ENCODE measurements at places on chromosomes 6 and 20.

DNA sequence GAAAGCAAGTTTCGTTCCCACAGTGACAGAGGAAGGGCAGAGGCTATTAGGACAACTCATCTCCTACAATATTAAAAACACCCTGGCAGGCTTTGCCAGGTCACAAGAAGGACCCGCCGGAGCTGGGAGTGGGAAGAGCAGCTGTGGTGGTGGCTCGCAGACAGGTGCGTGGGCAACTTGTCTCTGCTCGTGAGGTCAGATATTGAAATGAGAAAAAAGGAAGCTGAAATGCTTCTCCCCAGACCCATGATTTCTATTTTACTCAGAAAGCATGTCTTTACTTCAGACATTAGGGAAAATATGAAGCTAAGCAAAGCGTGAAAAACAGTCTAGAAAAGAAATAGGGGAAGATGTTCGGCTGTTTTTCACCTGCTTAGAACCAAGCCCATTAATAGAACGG lies 166.3 kb upstream of the EEF1E1 start:
- no peak for DNase-seq

DNA sequence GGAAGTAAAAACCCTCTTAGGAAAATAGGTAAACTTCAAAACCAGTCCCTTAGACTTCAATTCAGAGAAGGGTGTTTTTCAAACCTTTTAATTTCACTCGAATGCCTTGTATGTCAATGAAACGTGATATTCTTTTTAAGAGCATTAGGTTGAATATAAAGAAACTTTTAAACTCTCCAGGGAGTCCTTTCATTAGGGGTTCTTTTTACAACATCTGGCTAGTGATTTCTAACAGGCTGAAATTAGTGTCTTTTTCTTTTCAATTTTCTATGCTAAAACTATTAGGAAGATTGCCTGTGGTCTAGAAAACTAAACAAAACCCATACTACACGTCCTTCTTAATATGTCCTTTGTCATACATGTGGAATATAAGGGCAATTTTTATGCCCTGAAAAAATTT lies 569.7 kb upstream of the CITED2 start:
- DNase-seq, result peak; percentile 14

DNA sequence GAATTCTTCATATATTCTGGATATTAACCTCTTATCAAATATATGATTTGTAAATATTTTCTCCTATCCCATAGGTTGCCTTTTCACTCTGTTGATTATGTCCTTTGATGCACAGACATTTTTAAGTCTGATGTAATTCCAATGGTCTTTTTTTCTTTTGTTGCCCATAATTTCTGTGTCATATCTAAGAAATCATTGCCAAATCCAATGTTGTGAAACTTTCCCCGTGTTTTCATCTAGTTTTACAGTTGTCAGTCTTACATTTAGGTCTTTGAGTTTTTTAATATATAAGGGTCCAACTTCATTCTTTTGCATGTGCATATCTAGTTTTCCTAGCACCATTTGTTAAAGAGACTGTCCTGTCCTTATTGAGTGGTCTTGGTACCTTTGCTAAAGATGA lies 111.5 kb downstream of the SESN1 start:
- no peak for DNase-seq

- DNase-seq, result no peak
Measured at GRCh38 chr6:90251295-90251992, 45.2 kb downstream of the BACH2 start.

GRCh38 chr6:112951829-112952228 lies 604.7 kb downstream of the RFPL4B start:
- DNase-seq, result peak; percentile 58

GRCh38 chr20:7924692-7925091 lies 15.6 kb downstream of the HAO1 start:
- DNase-seq, result no peak

DNA sequence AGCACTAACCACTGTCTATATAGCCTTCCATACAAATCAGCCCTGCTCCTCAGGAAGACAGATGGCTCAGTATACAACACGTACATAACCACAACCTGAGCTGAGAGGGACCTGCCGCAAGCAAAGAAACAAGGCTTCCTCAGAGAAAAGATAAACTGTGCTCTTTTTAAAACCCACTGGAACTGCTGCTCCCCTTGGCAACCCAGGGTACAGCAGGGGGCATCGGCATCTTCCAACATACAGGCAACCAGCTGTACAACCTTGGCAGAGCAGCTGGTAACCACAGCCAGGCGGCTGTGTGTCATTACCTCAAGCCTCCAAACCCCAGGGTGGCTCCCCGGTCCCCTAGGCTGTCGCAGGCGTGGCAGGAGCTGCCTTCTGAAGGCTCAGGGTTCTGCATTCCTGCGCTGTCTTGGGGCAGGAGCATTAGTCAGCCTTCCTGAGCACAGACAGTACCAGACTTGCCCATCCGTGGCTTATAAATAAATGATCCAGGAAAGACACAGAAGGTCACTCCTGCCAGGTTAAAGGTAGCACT lies 249.5 kb downstream of the ADGRG6 start:
- peak; percentile 0 for DNase-seq

GRCh38 chr6:168123165-168123911 lies 44.3 kb upstream of the FRMD1 start:
- no peak for DNase-seq

DNA sequence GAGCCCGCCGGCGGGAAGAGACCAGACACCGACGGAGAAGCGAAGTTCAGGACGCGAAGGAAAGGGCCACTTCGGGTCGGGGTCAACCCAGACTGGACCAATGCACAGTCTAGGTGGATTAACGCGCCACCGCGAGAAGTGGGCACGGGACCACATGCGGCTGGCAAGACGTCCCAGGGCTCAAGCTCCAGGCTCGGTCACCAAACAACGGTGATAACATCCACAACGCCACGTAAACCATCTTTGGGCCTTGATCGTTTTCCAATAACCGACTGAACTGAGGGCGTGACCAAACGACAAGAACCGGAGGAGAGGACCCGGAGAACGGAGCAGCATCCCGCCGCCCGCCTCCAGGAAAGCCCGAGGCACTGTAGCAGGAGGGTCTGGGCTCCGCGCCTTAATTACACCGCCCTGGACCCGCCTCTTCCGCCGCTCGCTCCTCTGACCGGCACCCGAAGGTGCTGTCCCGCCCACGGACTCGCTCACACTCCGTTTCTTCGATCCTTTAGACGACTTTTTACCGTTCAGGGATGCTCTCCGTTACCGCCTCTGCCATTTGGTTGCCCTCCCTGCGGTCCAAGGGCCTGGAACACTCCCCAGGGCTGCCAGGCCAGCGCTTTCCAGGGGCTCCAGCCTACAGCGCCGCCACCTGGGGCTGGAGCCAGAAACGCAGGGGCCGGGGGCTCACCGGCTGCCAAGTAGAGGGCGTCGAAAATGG lies 44.1 kb downstream of the DPPA5 start:
- peak; percentile 61 for DNase-seq

GRCh38 chr6:56638760-56639159 lies 3.9 kb downstream of the DST start:
- no peak for DNase-seq

DNA sequence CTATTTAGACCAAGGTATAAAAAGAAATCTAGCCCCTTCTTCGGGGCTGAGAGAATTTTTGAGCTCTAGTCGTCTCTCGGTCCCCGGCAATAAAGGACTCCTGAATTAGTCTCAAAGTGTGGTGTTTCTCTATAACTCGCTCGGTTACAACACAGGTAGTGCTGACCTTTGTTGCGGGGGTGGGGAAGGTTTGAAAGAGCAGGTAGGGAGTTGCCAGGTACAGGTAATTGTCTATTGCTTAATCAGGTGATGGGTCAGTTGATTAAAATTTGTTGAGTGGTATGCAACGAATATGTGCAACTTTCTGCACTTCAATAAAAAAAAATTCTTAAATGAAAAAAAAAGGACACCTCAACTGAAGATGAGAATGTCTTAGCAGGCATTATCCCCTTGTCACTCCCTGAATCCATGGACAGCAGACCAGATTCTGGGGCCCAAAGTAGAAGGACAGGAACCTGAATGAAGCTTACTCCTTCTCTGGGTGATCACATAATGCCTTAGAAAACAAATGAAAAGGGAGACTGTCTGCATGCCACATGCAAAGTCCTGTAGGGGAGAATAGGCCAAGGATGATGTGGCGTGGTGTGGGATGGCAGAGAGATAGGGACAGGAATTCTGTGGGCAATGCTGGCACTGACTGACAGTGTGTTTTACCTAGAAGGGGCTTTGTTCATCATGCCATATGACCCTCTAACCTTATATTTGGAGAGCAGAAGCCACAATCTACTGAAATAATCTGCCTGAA lies 157.6 kb upstream of the OLIG3 start:
- DNase-seq, result no peak

- peak; percentile 70 for DNase-seq
Measured at GRCh38 chr6:125790358-125791150, at the start of gene NCOA7. TSS of gene NCOA7 (plus strand) at chr6:125790960. CDS start at chr6:125815355, 24,395 bp downstream.

DNA sequence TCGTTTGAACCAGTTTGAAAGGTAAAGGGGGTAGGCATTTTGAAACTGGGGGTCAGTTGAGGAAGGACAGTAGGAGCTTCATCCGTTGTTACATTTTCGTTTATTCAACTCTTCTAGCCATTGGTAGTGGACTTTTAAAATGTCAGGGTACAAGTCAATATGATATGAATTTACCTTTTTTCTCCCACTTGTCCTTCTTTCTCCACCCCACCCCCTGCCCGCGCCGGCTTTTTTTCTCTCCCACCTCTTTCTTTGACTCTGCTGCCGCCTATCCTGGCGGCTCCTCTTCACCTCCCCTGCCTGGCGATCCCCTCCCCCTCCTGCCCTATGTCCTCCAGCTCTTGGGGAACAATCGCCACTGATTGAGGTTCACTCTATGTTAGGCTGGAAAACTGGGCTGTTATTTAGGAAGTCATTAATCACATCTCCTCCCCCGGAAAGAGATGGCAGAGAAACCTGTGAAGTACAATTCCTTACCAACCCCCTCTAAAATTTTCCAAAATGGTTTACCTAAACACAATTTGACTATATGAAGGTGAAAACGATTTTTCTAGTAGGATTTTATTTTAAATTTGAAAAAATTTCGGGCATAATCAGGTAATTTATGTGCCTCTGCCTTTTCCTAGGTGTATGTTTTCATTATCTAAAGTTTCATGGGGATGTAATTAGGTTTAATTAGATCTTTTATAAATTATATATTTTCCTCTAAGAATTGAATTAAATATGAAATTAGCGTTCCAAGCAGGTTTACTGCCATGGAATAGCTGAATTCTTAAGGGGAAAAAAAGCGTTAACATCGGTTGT lies 778 bp upstream of the LIN28B start:
- no peak for DNase-seq

GRCh38 chr6:8780653-8781052 lies 345.3 kb upstream of the SLC35B3 start:
- DNase-seq, result no peak

DNA sequence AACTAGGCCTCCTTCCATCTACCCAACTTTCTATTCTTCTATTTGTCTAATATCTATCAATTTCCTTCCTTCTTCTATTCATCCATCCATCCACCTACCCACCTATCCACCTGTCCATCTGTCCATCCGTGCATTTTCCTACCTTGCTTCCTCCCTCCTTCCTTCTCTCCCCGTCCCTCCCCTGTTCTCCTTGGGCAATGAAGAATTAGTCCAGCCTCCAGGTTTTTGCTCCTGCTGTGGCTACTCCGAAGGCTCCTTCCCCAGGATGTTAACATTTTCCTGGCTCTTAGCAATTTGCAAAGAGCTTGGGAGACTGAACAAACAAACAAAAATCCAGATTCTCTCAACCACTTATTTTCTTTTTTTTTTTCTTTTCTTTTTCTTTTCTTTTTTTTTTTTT lies 81.6 kb downstream of the KCNB1 start:
- no peak for DNase-seq

- no peak for DNase-seq
Measured at GRCh38 chr6:129342243-129342642, 367.7 kb downstream of the ARHGAP18 start.

- peak; percentile 51 for DNase-seq
Measured at GRCh38 chr20:23205211-23205610, 119.1 kb upstream of the CD93 start.

Measured in NCI-H1092 treated with DMSO at 0.1 percent for 48 hours (cell line).